Activated CD8-positive, alpha-beta memory T cell treated with anti-CD3 and anti-CD28 coated beads for 48 hours (primary cell): ENCODE measurements at places on chromosomes 13 and 19.

- no peak for DNase-seq
These were observed 26.9 kb downstream of the SIPA1L3 start for GRCh38 chr19:37933937-37934358.

DNA sequence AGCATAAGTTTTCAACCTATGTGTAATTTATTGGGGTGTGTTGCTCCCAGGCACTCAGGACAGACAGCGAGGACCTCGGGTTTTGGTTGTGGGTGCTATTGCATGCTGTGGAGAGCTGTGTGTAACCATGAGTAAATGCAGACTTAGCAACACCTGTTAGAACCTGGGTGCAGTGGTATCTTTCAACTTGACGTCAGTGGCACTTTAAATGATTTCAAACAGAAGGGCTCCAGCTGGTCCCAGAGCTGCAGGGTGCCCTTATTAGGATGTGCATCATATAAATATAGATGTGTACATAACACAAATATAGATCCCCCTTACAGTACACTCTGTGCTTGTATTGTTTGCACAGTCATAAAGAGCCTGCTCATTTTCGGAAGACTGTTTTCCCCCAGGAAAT is 228.3 kb upstream of the IRS2 start:
- no peak for DNase-seq

GRCh38 chr19:6041991-6042481 is 64.1 kb upstream of the RANBP3 start:
- DNase-seq = no peak

DNA sequence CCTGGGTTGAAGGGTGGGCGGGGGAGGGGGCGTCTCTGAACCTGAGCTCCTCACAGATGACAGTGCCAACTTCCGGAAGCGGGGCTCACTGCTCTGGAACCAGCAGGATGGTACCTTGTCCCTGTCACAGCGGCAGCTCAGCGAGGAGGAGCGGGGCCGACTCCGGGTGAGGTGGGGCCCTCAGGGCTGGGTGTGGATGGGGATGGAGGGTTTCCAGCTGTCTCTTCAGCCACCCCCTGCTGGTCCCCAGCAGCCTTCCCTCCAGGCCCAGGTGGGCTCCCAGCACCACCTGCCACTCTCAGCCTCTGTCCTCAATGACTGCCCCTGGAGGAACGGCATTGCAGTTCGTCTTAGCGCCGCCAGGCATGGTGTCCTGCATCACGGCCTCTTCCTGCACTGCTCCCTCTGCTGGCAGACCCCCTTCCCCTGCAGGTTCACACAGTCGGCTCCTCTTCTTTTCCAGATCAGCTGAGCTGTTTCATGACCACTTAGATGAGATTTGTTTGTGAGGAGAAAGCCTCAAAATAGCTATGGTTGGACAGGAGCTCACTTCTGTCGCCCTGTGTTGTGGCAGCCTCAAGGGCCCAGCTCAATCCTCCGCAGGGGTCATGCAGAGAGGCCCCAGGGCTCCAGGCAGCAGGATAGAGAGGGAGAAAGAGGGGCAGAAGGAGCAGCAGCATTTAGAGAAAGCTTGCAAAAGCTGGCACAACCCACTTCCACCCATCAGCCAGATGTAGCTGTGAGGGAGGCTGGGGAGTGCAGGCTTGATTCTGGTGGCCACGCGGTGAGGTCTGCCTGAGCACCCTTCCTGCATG is 2.5 kb upstream of the GARIN5A start:
- no peak for DNase-seq

DNA sequence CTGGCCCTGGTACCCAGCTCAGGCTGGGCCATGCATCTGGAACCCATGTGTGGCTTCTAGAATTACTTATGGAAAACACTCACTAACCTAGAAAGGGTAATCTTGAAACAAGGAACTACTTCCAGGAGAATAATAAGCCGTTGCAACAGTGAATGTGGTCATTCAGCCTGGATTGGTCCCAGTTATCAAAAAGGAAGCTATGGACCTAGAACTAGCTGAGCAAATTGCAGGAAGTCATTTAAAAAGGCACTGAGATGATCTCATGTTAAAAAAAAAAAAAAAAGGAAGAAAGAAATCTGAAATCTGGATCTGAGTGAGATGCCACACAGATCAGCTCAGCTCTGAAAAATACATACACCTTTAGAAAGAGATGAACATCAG is 59.6 kb downstream of the DCT start:
- no peak for DNase-seq

- no peak for DNase-seq
These were observed 31.9 kb downstream of the NFIC start for GRCh38 chr19:3398114-3398899.

DNA sequence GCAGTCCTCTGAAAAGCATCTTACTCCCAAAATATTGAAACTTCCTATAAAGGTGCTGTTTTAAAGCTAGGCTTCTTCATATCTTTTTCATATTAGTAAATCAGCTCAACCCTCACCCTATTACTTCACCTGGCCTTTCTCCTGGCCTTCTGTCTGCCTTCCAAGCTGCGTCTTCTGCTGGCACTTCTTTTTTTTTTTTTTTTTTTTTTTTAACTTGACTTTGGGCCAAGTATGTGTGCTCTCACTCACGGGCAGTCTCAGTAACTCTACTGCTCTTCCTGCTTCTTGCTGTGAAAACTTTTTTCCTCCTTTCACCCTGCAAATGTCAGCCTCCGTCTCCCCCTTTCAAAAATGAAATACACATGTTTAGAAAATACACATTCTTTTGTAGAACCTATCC is 41.2 kb upstream of the KCTD4 start:
- DNase-seq = no peak

GRCh38 chr19:1270854-1271527 is 1.9 kb downstream of the CIRBP start:
- DNase-seq = no peak

GRCh38 chr13:75932636-75933035 is 296.5 kb downstream of the LMO7 start:
- DNase-seq = no peak

DNA sequence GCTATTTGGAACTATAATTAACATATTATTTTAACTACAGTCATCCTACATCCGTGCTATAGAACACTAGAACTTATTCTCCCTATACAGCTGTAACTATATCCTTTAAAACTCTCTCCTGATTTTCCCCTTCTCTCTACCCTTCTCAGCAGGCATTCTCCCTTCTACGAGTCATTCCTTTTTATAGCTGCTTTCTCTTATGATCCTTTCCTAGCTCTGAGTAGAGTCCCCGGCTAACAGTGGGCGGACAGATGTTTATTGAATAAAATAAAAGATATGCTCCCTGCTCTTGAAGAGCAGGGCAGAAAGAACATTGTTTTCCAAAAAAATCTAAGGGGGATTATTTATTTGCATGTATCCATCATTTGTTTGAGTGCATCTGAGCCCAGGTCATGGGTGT is 246.5 kb upstream of the TMTC4 start:
- DNase-seq = no peak

DNA sequence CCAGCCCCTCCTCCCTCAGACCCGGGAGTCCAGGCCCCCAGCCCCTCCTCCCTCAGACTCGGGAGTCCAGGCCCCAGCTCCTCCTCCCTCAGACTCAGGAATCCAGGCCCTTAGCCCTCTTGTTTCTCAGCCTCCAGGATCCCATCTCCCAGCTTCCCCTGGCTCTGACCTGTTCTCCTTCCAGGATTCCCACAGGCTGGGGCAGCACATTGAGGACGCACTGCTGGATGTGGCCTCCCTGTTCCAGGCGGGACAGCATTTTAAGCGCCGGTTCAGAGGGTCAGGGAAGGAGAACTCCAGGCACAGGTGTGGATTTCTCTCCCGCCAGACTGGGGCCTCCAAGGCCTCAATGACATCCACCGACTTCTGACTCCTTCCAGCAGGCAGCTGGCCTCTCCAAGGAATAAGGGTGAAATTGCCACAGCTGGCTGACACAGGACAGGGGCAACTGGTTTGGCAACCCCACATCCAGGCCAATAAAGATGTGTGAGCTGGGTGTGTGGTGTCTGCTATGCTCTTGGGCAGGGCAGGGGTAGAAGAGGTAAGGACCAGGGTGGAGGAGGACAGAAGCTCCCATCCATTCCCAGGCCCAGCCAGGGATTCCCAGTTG is 22.4 kb downstream of the CPT1C start:
- DNase-seq = no peak

DNA sequence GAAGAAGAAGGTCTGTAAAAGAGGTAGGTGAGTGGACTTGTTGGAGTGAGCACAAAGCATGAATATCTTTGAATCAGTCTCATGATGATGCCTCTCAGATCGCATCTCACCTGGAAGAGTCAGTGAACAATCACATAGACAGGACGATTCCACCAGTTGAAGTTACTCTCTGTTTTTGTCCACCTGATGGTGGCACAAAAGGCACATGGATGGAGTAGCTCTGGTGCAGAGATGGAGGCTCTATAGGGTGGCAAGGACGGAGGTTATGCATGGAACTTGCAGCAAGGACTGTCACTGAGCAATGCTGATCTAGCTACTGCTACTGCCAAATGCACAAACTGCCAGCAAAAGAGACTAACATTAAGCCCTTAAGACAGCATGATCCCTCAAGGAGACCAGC is 10.3 kb upstream of the MYCBP2 start:
- DNase-seq = no peak

GRCh38 chr19:23512151-23512925 is 117.1 kb upstream of the ZNF91 start:
- DNase-seq = no peak

GRCh38 chr19:9065457-9066014 is 21.3 kb upstream of the OR1M1 start:
- no peak for DNase-seq

DNA sequence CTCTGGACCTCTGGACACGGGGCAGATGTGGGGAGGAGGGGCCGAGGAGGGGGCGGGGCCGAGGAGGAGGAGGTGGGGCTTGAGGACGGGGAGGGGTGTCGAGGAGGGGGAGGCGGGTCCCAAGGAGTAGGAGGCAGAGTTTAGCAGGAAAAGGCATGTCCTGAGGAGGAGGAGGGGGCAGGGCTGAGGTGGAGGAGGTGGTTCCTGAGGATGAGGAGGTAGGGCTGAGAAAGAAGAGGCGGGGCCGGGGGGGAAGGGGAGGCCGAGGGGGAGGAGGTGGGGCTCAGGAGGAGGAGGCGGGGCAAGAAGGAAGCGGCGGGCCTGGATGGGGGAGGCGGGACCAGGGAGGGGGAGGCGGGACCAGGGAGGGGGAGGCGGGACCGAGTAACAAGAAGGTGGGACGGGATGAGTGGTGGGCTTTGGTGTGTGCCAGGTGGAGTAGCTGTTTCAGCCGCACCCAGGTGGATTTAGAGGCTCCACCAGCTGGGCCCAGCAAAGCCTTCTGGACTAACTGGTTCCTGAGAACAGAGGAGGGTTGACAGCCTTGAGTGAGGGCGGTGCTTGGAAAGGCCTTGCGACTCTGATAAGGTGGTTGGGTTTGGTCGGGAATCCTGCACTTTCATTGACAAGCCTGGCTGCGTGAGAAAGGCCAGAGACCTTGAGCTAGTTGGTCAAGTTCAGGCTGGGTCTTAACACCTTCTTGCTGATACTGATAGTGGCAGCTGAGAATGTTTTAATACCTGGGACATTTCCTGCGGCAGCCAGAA is 7.7 kb downstream of the TECR start:
- DNase-seq = no peak

DNA sequence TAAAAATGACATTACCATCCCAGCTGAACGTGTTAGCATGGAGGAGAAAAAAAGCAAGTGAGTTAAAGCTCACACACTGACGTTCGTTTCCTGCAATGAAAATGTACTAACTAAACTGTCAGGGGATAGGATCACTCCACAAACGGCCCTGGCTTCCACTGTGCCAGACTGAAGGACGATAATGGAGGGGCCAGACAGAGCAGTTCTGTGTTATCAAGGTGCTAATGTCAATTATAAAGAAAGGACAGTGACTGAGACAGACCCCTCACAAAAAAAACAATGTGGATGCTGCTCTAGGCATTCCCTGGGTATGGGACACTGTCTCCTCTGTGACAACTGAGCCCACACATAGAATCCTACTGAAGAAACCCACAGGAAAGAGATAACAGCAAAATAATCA is 43.7 kb upstream of the SLC15A1 start:
- no peak for DNase-seq

DNA sequence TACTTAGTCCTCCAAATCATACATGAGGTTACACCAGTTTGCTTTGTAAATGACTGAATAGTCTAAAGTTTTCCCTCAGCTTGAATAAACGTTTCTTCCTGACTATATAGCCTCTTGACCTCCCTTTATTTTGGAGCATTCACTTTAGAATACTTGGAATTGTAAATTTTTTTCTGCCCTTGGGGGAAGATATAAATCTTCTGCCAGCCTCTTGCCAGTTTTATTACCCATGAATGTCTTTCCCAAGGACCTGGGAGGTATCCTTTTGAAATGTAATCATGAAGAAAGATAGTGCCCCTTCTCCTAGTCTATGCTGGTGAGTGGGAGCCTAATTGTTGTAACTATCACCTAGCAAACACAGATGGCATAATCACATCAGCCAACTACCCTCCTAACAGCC is 2033.9 kb upstream of the PCDH20 start:
- no peak for DNase-seq

GRCh38 chr13:75356421-75356820 is 125.5 kb downstream of the TBC1D4 start:
- no peak for DNase-seq

DNA sequence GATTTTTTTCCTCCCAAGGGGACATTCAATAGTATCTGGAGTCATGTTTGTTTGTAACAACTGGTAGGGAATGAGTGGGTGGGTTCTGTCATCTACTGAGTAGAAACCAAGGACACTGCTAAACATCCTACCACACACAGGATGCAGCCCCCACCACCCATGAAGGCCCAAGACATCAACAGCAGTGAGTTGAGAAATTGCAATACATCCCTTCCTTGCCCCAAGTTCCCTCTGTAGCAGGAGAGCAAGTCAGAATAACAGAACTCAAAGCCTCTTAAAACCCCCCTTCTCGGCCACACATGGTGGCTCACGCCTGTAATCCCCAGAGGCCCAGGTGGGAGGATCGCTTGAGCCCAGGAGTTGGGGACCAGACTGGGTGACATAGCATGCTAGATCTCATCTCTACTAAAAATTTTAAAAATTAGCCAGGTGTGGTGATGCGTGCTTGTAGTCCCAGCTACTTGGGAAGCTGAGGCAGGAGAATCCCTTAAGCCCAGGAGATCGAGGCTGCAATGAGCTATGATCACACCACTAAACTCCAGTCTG is 2.4 kb upstream of the CYP2F1 start:
- DNase-seq = no peak

DNA sequence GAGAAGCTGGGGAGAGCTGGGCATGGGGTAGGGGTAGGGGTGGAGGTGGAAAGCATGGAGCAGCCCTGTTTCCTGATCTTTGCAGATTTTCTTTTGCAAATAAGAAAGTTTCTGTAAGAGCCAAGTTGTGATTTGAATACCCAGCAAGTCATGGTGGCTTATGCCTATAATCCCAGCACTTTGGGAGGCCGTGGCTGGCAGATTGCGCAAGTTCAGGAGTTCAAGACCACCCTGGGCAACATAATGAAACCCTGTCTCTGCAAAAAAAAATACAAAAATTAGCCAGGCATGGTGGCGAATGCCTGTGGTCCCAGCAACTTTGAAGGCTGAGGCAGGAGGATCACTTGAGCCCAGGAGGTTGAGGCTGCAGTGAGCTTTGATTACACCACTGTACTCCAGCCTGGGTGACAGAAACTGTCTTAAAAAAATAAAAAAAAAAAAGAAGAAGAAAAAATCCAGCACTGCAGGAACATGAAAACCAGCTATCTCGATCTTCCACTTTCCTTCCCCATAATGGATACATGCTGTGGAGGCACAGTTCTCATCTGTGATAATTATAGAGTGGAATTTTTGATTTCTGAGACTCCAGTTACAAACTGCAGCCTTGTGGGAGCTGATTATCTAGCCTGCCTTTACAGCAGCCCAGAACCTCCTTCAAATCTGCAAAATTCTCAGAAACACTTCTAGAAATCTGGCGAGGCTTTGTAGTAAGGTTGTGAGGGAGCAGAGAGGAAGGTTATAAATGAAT is 12.1 kb upstream of the TEX26 start:
- no peak for DNase-seq

GRCh38 chr19:12314553-12314952 is 18.9 kb downstream of the ZNF563 start:
- no peak for DNase-seq
